ENCODE measurements at places on chromosomes 12 and 14. TPM values are rescaled to one million over a fixed set of nuclear protein-coding genes. Genes with fewer than 3 reads are reported as not detected.

DNA sequence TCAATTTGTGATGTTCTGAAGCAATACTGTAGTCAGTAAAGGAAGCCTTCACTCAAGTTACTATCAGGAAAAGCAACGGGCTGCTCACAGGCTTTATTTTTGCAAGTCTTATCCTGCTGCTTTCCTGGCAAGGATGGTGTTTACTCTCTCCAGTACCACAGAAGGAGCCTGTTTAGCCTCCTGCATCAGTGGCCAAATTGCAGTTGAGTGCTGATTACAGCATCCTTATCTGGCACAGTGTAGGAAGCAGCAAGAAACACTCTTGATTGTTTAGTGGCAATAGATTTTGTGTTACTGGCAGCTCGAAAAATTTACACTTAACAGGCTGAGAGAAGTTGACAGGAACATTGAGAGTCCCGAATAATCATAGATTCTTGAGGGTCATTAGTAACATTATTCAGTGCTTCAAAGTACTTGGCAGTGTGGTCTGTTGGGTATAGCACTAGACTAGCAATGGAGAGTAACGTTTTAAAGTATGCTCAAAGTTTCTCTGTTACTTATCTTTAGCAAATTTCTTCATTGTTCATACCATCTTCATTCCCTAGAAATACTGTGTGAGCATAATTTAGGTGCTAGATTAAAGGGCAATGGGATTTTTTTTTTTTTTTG lies 11.7 kb downstream of the TULP3 start:
- DNase-seq = no peak

GRCh38 chr12:3744229-3744901 lies 8.5 kb downstream of the CRACR2A start:
- DNase-seq = no peak

DNA sequence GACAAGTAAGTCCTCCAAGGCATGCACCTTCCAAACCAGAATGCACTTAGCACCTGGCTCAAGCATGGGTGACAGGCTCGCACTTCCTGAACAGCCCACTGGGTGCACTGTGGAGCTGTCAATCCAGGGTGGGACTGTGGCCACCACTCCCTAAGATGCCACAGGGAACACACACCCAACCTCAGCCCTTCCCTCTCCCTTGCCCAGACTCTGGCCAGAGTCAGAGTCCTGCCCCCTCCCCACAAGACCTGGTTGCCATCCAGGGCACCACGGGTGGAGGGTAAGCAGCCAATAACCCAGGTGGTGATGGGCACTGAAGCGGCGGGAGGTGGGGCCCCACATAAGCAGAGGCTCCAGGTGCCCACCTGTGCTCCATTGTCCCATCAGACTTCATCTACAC lies 160.6 kb downstream of the MYRFL start:
- no peak for DNase-seq

DNA sequence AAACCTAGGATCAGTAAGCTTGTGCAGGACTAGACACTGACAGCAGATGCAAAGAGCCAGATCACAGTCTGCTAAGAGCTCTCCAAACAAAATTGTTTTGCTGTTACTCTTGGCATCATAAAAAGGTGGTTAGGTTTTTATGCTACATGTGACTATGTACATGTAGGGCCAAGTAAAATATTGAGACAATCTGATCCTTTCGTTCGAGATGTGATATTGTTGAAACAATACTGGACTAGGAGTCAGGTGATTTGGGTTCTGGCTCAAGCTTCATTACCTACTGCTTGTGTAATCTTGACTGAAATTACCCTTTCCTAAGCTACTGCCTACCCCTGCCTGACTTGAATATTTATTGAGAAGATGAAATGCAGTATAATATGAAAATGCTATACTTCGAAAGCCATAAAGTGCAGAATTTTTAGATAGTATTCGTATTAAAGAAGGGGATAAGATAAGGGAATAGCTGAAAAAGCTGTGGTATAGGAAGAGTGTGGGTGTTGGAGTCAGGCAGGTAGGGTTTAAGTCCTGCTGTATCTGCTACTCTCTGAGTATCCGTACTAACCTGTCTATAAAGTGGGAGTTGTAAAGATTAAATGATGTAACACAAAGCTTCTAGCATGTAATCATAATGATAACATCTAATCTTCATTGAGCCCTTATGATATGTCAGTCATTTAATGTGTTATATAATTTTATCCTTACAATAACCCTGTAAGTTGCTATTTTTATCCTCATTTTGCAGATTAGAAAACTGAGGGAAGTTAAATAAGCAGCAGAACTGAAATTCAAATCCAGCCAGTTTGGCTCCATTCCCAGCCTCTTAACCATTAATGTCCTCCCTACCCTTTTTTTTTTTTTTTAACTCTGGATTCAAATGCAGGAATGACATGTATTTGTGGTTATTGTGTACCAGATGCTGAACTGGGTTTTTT lies 38.6 kb upstream of the ATF1 start:
- no peak for DNase-seq

GRCh38 chr14:28756269-28756883 lies 10.2 kb upstream of the FOXG1 start:
- no peak for DNase-seq

DNA sequence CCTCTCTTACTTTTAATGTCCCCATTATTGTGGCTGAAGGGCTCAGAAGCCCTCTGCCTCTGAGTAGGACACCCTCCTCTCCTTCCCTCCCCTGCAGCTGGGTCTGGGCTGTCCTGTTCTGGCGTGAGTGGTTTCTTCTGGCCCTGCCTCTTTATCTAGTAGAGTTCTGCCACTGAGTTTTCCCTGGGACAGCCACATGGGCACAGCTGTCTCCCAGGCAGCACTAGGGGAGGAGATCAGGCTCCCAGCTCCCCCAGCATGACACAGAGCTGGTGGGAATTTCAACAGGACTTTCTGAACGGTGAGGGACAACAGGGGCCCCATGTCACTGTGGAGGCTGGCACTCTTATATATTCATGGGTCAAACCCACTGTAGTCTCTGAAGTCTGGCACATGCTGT lies 21.4 kb downstream of the TMEM132C start:
- no peak for DNase-seq

GRCh38 chr12:23803540-23803939 lies 145.9 kb downstream of the SOX5 start:
- DNase-seq = no peak

- DNase-seq = no peak
These were observed 88.7 kb downstream of the TMTC1 start for GRCh38 chr12:29695026-29695425.

DNA sequence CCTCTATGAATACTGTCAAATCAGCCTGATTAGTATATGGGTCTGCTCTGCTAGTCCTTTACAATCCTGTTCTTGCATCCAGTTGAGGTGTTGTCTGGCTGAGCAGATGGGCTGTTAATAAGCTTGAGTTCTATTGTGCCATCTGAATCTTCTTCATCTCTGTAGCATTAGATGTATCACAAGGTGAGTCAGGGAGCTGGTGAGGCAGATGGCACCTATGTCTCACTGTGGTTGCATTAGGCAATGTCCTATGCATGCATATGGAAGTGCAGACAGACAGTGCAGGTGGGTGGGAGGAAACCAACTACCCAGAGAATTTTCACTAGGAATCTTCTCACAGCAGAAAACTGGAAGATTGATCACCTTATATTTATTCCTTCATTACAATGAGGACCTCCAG lies 165.7 kb upstream of the STXBP6 start:
- DNase-seq = no peak

- no peak for DNase-seq
These were observed 7.6 kb upstream of the FITM1 start for GRCh38 chr14:24122898-24123297.

DNA sequence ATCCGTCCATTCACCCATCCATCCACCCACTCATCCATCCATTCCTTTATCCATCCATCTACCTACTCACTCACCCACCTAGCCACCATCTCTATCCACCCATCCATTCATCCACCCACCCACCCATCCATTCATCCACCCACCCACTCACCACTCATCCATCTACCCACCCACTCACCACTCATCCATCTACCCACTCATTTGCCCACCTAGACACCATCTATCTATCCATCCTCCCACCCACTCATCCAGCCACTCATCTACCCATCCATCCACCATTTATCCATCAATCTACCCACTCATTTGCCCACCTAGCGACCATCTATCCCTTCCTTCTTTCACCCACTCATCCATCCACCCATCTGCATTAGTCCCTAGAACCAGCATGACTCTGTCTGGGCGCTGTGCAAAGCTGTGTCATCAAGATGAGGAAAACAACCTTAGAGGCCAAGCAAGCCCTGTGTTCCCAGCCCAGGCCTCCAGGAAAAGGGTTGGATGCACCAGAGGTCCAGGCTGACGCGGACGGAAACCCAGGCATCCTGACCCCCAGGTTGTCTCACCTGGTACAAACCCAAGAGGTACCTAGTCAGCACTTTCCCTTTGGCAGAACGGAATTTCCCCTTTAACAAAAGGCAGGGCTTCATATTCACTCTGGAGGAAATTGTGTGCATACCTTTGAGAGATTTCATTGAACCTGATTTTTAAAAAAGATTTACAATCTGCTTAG lies 73.7 kb downstream of the NOC4L start:
- no peak for DNase-seq

- no peak for DNase-seq
These were observed 10.5 kb downstream of the RASSF9 start for GRCh38 chr12:85825746-85826145.

- DNase-seq = no peak
These were observed 27.7 kb upstream of the FBXO33 start for GRCh38 chr14:39459795-39460478.

- no peak for DNase-seq
These were observed 78.0 kb downstream of the SRGAP1 start for GRCh38 chr12:63922474-63922873.

- DNase-seq = no peak
These were observed 19.2 kb downstream of the CREBL2 start for GRCh38 chr12:12630850-12631249.

The ASPG gene
- total RNA-seq = not detected

The TGFB3 gene
- total RNA-seq = 3.1 TPM

The SERPINA5 gene
- not detected for total RNA-seq

The ADCY6 gene
- 0.60 TPM for total RNA-seq

The MYF5 gene
- not detected for total RNA-seq

All from activated B cell treated with CpG ODN at 0.5 μM for 24 hours (primary cell).